Activated naive CD8-positive, alpha-beta T cell treated with anti-CD3 and anti-CD28 coated beads, Interleukin-2, amount 50 U/mL, for 24 hours (primary cell): ENCODE measurements at places on chromosomes 16 and 17.

- DNase-seq = no peak
These were observed 18.6 kb downstream of the ACE start for GRCh38 chr17:63495491-63495890.

GRCh38 chr16:86087011-86087895 lies 188.3 kb downstream of the IRF8 start:
- DNase-seq = no peak

DNA sequence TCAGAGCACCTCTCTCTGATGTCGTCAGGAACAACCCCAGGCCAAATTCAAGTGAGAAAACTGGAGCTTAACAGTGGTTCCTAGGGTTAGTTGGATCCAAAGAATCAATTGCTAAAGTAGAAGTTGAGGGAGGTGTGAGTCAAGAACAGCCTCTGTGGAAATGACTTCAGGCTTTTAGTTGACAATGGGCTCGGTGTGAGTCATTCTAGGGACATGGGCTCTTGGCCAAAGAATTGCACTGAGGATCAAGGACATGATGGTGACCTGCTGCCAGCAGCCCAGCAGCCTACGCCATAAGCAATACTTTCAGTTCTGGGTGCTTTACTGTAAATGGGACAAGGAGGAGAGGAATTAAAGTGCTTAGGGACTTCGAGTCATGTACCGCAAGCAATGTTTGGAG lies 32.1 kb upstream of the SMURF2 start:
- no peak for DNase-seq

GRCh38 chr17:9780552-9780951 lies 10.8 kb downstream of the DHRS7C start:
- no peak for DNase-seq

DNA sequence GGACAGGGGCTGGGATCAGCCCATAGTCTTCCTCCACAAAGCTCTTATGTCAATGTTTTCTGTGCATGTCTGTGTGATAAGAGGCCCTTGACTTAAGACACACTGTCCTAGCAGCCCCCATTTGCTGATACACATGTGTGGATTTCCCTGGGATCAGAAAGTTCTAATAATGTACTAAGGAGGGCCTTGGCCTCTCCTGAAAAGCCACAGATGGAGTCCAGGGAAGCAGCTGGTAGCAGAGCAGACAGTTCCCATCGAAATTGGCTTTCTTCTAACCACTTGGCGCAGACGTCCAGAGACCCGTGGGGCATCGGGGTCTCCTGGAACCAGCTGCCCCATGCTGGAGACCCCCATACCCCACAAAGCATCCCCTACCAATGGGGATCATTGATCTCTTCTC lies 4.3 kb upstream of the GP2 start:
- DNase-seq = no peak

- no peak for DNase-seq
These were observed 650.9 kb downstream of the KCNJ2 start for GRCh38 chr17:70820276-70820675.

- no peak for DNase-seq
These were observed 8.9 kb upstream of the TCF25 start for GRCh38 chr16:89864527-89864820.

- DNase-seq = no peak
These were observed 1.9 kb downstream of the XAF1 start for GRCh38 chr17:6757747-6758146.

GRCh38 chr17:67105213-67105612 lies 60.9 kb downstream of the CACNG1 start:
- no peak for DNase-seq

DNA sequence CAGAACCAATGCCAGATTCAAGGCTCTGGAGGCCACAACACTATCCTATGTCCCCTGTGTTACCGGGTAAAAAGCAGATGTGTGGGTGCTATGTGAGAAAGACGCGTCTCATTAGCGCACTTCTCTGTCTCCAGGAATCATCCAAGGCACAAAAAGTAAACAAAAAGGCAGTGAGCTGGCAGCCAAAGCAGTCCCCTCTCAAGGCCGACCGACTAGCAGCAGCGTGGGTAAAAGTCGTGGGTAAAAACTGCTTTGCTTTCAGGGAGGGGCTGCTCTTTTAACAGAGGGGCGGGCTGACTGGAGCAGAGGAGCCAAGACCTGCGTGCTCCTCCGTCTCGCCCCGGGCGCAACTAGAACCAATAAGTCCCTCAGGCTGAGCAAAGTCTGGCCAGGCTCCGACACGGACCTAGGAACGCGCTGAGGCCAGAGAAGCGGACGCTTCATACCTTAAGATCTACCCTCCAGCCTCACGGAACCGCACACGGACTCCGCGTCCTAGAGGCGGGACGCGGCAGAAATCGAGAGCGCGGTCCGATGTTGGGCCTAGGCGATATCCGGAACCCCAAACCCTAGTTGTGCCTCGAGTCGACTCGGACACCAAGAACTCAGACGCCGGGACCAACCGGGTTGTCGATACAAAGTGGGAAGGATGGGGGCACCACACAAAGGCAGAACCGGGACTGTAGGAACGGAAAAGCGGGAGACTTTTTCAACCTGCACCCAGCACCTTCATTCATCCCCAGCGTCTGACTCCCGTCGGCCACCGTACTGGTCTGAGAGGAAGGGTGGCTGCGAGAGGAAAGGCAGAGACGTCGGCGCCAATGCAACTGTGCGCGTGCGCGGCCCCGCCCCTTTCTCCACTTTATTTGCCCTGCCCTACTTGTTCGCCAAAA lies at the start of gene INTS2:
Gene INTS2, minus strand, starts transcription at position 775 of the 893 bp plus-strand sequence. CDS start 1,338 bp downstream, outside the sequence.
- peak; percentile 97 for DNase-seq

GRCh38 chr17:67759355-67760171 lies 41.8 kb downstream of the NOL11 start:
- DNase-seq = no peak

DNA sequence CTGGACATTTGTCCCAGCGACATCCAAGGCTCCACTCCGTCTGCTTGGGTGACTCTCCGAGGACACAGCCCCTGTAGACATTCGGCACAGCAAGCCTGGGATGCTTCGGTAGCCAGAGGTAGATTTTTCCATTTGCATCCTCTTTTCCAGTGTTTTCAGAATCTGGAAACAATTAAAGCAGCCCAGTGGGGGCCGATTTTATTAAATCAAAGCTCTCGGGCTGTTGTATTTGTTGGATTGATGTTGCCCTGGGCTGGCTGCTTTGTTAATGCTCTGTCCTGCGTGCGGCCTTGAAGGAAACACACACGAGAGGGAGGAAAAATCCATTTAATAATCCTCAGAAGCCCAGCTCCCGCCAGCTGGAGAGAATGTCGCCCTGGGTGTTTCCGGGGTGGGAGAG lies 158.1 kb upstream of the CIBAR2 start:
- DNase-seq = no peak

DNA sequence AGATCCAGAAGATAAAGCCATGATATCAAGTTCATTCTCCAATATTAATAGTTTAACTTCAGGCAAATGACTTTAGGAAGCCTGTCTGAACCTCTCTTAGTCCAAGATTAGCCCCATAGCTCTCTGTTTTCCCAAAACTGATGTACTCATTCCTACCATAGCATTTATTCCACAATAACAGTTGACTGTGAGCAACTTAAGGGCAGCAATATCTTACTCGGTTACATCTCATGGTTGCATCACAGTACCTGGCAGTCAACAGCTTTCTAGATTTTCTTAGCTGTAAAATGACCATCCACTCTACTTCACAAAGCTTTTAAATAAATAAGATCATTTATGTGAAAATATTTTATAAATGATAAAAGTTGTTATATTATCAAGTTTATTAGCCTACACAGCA lies 58.2 kb upstream of the STAC2 start:
- DNase-seq = no peak

GRCh38 chr17:64551461-64551860 lies 44.7 kb downstream of the CEP95 start:
- no peak for DNase-seq

- DNase-seq = no peak
These were observed 45.0 kb upstream of the MMP2 start for GRCh38 chr16:55434000-55434399.

DNA sequence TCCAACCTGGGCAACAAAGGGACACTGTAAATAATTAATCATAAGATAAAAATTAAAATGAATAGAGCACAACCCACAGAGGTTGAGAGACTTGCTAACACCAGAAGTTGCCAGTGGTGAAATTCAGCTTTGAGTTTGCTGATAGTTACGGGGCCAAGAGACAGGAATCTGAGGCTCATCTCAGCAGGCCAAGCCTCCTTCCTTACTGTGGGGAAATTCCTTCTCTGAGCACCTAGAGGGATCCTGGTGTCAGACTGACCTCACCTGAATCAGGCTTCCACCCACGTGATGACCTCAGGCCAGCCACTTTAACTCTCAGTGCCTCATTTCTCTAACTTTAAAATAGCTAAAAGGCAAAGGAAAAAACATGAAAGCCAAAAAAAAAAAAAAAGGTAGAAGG lies 4.7 kb downstream of the ABAT start:
- DNase-seq = no peak

DNA sequence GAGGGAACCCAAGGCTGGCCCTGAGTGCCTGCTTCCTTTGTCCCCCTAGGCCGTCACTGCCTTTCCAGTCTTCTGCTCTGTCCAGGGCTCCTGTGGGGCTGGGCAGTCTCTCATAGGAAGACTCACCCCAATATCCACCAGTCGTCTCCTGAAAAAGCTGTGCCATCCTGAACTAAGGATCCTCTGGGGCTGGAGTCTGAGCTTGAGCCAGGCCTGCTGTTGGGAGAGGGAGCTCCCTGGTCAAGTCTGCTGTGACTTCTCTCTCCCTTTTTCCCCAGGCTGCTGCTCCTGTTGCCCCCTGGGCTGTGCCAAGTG lies 963 bp downstream of the MT1H start:
- DNase-seq = no peak

- no peak for DNase-seq
These were observed 5.7 kb downstream of the TMC6 start for GRCh38 chr17:78122931-78123249.

DNA sequence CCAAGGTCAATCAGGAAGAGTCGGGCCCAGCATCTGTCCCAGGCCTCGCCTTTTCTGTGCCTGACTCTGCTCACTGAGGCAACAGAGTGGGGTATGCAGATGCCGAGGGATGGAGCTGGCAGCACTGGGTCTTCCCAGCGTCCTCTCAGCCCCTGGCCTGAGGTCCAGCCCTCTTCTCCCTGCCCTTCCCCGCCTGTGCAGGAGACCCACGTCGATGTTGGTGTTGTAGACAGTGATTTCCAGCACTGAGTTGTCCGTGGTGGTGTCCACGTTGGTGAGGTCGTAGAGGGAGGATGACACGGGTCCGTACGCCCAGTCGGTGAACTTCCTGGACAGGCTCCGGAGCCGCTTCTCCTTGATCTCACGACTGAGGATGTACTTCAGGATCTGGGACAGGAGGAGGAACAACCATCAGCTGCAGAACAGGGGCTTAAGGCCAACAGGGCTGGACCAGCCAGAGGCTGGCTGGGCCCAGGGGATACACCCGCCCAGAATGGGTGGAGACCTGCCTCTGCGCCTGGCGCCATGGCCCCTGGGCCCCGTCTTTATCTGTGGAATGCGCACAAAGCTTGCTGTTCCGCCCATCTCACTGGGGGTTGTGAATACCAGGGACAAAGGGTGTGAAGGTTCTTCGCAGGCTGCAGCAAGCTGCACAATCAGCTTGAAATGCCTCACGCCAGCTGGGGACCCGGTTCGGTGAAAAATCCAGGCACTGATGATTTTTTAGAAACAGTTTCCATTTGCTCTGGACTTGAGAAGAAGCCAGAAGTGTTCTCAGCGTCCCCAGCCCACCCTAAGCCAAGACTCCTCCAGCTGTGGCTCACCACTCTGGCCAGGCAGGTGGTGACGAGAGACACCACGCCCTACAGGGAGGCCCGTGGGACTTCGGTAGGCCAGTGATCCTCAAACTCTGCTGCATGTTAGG lies 27.5 kb downstream of the TRPV3 start:
- no peak for DNase-seq

DNA sequence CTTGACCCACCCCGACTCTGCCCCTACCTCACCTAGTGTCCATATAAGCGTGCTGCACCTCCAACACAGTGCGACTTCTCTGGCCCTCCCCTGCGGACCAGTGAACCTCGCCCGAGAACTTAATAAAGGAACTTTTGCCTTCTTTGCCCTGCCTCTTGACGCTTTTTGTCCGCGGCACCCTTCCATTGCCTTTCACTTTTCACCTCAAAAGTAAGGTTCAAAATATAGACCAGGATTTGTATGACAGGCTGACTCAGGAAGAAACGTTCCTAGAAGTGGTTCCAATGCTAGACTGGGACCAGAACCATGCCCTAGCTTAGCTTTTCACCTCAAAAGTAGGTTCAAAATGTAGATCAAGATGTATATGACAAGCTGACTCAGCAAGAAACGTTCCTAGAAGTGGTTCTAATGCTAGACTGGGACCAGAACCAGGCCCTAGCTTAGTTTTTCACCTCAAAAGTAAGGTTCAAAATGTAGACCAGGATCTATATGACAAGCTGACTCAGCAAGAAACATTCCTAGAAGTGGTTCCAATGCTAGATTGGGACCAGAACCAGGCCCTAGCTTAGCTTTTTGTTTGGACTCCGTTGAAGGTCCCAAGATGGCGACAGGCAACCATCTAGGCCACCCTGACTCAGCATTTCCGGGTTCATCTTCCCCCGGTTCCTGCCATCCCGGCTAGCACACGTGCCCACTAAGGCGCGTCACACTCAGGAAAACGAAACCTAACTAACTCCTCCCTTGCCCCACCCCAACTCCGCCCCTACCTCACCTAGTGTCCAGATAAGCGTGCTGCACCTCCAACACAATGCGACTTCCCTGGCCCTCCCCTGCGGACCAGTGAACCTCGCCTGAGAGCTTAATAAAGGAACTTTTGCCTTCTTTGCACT lies 51.0 kb upstream of the TMEM97 start:
- DNase-seq = no peak

DNA sequence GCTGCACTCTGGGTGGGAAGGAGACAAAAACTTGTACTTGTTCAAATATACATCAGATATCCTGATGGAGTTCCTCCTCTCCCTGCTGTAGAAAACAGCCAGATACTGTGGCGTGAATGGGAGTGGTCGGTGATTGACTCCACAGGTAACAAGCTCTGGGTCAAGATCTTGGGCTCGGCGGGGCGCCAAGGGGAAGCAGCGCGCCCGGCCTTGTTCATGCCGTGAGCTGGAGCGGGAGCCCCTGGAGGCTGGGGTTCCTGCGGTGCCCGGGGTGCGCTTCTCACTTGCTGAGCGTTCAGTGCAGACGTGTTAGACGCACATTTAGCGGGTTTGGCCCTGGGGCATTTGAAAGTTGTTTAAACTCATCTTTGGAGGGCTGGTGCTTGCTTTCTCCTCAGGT lies 44.4 kb downstream of the BANP start:
- no peak for DNase-seq

GRCh38 chr17:32488177-32488542 lies 1.4 kb downstream of the CDK5R1 start:
- DNase-seq = no peak
